Fibroblast of the aortic adventitia (primary cell): ENCODE measurements at places on chromosomes 12 and 14. TPM values are rescaled to one million over a fixed set of nuclear protein-coding genes. Genes with fewer than 3 reads are reported as not detected.

- DNase-seq: peak; percentile 51
Measured at GRCh38 chr12:71160585-71160984, 2.8 kb upstream of the TSPAN8 start.

DNA sequence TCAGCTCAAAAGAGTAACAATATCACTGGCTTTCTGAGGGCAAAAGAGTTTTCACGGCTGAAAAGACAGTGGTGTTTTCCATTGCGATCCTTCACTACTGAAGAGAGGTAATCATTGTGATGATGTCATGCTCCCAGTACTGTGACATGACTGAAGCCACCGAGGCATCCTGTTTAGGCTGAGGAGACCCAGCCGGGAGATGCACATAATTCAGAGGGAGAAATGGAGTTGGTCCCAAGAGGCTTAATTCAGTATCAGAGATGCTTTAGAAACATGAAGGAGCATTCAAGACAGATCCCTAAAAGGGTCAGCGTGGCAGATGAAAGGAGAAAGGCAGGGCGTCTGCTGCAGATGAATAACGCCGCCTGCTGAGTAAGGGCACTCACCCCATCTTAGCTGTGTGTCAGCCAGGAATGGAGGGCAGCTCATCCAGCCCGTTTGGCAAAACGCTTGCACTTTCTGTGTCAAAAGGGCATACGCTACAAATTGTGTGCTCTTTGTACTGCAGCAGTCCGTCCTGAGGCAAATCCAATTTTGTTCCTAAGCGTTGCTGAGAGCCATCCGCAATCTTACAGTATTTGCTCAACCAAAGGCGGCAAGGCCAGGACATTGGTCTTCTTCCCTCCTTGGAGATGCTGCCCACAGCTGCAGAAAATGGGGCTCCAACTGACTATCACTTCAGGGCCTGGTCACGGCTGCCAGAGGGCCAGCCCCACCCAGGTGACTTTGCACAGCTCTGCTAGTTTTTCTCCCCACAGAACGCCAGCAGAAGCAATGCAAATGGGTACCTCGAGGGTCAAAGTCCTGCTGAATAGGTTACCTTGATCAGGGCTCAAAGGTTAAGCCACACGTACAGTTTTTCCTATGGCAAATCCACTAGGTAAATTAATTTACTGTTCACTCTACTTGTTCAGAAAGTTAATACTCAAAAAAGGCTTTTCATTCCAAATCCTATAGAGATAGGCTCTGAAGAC is 23.5 kb downstream of the CCDC92 start:
- no peak for DNase-seq

DNA sequence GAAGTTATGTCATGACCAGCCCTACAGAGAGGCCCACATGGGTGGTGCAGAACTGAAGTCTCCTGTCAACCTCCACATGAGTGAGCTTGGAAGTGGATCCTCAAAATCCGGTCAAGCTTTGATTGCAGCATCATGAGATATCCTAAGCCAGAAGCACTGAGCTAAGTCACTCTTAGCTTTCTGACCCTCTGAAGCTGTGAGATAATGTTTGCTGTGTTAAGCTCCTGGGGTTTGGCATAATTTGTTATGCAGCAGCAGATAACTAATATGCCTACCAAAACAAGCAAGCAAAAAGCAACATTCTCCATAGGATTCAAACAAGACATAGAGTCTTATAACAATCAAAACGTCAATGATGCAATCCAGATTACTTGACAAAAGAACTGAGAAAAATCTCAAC is 87.6 kb upstream of the GRIN2B start:
- DNase-seq: no peak

Gene RTL1
- total RNA-seq: not detected in 2 replicates

Gene IRAK4
- 31.9 and 47.1 TPM in 2 replicates for total RNA-seq

DNA sequence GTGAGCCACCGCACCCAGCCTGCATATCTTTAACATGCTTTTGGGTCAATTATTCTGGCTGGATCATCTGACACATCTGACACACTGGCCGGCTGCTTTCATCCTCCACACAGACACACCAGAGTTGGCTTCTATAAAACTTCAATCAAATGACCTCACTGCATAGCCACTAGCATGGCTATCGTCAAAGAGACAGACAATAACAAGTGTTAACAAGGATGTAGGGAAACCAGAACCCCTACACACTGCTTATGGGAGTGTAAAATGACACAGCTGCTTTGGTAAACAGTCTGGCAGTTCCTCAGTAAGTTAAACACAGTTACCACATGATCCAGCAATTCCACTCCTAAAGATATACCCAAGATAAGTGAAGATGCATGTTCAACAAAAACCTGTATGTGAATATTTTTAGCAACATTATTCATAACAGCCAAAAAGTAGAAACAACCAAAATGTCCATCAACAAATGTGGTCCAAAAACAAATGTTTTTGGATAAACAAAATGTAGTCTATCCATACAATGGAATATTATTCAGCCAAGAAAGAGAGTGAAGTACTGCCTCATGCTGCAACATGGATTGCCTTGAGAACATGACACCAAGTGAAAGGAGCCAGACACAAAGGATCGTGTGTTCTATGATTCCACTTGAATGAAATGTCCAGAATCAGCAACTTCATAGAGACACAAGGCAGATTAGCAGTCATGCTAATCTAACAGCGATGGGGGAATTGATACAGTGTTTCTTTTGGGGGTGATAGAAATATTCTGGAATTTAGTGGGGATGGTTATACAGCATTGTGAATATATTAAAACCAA is 10.1 kb downstream of the KDM2B start:
- DNase-seq: no peak

- DNase-seq: peak; percentile 71
Measured at GRCh38 chr12:92717202-92717601, 14.4 kb downstream of the PLEKHG7 start.

DNA sequence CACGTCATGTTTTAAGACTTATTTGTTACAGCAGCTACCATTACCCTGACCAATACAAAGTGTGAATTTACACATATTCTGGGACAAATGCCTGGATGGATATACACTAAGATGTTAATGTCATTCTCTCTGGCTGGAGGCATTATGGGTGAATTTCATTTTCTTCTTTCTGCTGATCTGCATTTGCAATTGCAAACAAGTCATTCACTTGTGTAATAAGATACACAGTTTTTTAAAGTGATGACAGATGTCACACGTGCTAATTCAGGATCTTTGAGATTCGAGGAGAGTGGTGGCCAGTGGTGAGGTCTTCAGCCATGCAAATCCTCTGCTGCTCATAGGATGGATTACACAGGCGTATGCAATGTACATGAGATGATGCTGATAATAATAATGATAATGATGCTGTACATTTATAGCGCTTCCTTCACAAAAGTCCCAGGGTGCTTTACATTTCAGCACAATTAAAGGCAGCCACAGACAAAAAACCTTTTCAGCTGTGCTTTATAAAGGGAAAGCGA is 155.9 kb upstream of the NOS1 start:
- no peak for DNase-seq

Gene PRKCH
- total RNA-seq: 4.2 and 17.0 TPM in 2 replicates

DNA sequence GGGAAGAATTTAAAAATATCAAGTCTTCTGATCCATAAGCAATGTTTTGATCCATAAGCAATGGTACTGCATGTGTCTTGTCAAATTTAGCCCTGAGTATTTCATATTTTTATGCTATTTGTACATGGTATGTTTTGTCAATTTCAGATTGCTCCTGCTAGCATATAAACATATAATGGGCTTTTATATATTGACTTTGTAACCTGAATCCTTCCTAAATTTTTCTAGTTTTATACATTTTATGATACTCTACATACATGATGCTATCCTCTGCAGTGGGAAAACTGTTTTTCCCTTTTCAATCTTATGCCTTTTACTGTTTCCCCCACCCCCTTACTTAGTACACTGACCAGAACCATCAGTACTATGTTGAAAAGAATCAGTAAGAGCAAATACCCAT is 75.1 kb downstream of the R3HDM2 start:
- no peak for DNase-seq

DNA sequence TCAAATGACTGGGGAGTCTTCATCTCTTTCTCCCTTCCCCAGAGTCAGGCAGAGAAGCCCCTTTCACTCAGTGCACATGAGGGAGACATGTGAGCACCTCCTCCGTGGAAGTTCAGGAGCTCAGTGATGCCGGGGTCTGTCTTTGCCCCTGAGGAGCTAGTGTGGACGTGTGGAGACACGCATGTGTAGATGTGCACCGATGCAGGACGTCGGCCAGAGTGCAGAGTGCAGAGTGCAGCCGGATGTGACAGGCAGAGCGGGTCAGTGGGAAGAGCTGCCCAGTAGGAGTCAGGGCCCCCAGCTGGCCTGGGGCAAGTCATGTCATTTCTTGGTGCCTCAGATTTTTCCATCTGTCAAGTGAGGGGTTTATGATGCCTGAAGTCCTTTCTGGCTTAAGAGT is 20.7 kb downstream of the TSPAN9 start:
- DNase-seq: no peak

DNA sequence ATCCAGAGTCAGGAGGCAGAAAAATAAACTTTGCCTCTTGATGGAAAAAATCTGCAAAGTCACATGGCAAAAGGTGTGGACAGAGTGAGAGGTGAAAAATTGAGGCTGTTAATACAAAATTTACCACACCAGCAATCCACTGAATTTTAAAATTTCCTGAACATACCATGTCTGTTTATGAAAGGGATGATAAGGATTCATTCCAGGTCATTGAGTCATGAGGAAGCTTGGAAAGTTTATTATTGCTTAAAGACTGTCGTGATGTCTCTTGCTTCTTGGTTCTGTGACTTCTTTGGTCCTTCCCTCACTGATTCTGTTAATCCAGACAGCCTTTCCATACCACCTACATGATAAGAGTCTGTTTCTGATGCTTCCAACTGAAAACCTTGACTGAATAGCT is 73.2 kb downstream of the TTC6 start:
- peak; percentile 0 for DNase-seq

Gene NKX2-1
- total RNA-seq: not detected in 2 replicates

- DNase-seq: peak; percentile 8
Measured at GRCh38 chr14:20934148-20934762, 21.0 kb upstream of the RNASE2 start.

Gene NXPH4
- total RNA-seq: 1.9 and 2.4 TPM in 2 replicates

- DNase-seq: no peak
Measured at GRCh38 chr12:7351177-7351576, 47.3 kb downstream of the ACSM4 start.

Gene SLC25A47
- not detected in 2 replicates for total RNA-seq

DNA sequence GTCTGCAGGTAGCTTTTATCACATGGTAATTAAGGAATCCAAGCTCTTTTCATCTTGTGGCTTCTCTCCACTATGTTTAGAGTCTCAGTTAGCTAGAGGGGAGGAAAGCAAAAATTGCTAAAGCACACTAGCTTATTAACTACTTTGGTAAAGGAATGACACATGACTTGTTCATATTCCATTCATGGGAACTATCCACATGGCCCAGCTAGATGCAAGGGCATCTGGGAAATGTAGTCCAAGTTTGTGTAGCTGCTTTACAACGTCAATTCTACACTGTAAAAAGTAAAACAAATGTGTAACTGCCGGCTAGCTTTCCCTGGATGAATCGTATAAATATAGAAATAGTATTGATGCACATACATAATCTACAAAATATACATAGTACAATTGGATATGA is 244.5 kb upstream of the LRFN5 start:
- DNase-seq: no peak

Gene MLXIP
- total RNA-seq: 8.3 and 15.4 TPM in 2 replicates

Gene PRR4
- 3.4 and 7.1 TPM in 2 replicates for total RNA-seq

DNA sequence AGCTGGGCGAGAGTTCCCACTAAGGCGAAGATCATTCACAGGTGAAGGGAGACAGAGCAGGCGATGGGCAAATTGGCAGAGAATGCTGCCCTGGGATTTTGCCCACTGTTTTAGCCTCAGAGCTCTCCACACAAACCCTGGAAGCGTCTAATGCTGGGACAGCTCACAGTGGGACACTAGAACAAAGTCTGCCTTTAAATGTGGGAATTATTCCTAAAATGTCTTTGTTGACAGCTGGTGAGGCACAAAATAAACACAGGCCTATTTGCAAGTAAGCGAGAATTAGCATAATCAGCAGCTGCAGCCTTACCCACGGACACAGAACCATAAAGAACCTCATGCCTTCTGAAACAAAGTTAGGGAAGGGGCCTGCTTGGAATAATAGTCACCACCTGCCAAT is 824.5 kb downstream of the AACS start:
- no peak for DNase-seq

Gene MGP
- total RNA-seq: 223 and 529 TPM in 2 replicates

DNA sequence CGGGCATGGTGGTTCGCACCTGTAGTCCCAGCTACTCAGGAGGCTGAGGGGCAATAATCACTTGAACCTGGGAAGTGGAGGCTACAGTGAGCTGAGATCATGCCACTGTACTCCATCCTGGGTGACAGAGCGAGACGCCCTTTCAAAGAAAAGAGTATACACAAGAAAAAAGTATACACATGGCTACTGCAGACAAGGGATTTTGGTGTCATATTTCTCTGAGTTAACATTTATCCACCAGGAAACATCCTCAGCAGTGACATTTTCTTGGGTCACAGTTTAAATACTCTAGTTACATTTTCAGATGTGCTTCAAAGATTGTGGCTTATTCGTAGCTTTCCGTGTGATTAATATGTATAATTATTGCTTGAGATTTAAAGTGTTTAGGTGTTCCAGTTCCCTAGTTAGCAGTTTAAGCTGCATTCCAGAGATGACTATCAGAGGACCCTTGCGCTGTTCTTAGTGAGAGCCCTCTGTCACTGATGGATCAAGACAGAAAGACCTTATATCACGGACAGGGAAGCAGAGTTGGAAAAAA is 4.7 kb upstream of the PPP2R5E start:
- no peak for DNase-seq

- DNase-seq: no peak
Measured at GRCh38 chr14:100282766-100283419, 23.4 kb downstream of the SLC25A29 start.

DNA sequence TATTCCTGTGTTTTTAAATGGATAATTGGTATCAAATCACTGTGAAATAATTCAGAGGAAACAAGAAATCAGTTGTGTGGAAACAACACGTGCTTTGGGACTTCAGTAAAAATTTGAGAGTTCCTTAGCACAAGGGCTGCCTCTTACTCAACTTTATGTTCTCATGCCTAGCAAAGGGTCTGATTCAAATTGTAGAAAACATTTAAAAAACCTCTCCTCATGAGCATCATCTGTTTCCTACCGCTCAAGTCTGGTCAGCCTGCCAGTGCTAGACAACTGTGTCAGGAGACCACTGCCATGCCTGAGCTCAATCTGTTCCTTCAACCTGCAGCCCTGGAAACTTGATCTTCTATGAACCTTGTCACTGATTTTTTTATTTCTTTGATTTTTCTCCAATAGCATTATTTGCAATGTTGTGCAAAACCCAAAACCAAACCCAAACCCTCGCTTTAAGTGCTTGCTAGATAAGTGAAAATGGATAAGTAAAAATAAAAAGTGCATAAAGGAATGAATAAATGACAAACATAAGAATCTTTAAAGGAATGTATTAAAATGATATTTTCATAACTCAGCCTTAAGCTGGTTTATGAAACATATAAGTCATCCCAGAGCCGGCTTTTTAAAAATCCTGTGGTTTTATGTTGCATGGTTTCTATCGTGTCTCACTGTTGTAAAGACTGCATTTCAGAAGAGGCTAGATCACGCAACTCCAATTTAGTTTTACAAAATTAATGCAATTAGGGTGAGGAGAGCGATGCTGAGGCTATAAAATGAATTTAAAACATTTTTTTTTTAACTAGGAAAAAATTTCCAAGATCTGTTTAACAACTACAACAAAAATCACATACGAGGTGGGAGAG is 361.2 kb upstream of the PDE3A start:
- no peak for DNase-seq
